Stimulated activated CD4-positive, alpha-beta T cell treated with anti-CD3 and anti-CD28 coated beads, Interleukin-4, amount 100 ng/mL, for 24 hours (primary cell): ENCODE measurements at places on chromosomes 6 and 20.

DNA sequence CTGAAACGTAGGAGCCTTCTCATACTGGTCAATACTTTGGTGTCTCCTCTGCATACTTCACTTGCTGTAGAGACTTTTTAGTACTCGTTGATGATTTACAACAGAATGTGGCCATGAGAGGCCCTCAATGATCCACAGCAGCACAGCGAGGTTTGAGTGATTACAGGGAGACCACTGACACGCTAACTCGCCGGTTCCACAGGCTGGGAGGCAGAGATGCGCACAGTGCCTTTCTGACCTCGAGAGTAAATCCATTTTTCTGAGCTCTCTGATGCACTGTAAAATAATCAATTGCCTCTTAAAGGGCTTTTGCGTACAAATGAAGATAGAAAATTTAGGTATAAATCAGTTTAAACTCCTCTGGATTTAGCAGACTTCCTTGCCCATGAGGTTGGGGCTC lies 56.2 kb upstream of the TBC1D7 start:
- no peak for DNase-seq

GRCh38 chr20:5309971-5310370 lies 6.8 kb downstream of the PROKR2 start:
- DNase-seq: no peak

DNA sequence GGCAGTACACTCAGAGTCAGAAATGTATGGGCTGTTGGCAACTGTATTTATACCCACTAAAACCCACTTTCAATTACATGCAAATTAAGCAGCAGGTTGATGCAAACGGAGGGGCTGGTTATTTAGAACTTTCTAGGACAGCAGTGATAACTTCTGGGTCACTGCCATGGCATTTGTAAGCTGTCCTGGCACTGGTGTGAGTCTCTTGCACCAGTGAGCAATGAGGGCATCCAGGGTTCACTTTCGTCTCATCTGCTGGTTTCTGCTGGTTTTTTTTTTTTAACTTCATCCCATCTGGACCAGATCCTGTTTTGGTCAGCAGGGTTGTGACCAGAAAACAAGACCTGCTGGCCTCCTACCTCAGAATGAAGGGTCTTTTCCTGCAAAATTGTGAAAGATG lies 49.2 kb downstream of the CDH26 start:
- DNase-seq: no peak

DNA sequence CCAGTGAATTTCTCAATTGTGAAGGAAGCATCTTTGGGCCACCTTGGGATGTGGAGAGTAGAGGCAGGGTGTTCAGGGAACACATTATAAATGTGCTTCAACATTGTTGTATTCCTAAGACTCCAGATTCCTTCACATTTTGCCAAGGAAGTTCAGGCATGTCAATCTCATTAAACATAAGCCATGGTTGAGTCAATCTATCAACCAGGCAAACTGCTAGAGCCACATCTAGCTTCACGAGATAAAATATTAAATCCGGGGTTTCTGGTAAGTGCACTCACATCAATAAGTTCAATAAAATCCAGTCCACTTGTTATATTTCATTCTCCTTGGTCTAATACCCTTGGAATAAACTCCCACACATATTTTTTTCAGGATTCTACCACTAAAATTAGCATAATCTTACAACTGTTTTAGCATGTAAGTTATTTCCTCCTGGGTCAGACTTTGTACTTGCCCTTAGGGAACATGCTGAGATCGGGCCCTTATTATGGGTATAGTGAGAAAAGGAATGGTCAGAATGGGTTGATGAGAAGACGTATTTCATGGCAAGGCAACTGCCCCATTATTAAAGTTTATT lies 93.6 kb downstream of the ADTRP start:
- no peak for DNase-seq

GRCh38 chr6:34317882-34318498 lies 69.2 kb upstream of the SMIM29 start:
- DNase-seq: no peak

DNA sequence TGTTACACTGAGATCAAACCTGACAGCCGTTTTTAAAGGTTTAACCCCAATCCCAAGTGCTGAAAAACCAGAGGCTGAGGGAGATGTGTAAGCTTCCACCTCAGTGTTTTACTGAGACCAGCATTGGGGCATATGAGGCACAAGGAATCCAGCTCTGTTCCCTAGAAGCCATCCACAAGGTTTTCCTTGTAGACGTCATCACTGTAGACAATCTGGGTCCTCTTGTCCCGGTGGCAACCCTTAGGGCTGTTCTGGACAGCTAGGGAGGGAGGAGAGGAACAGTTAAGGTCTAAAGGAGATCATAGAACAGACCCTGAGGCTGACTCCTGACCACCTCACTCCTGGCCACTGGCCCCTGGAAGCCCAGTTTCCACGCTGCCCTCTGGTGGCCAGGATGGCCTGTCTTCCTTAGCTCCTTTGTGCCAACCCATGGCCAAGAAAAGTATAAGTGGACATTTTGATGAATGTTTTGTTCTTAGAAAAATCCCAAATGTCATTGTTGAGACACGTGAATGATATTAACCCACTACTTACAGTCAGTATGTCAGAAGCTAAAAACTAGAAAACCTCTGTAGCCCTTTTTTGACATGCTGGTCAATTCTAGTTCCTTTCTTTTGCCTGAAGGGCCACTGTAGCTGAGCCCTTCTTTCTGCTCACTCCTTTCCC lies 6.4 kb downstream of the CFB start:
- peak; percentile 44 for DNase-seq

DNA sequence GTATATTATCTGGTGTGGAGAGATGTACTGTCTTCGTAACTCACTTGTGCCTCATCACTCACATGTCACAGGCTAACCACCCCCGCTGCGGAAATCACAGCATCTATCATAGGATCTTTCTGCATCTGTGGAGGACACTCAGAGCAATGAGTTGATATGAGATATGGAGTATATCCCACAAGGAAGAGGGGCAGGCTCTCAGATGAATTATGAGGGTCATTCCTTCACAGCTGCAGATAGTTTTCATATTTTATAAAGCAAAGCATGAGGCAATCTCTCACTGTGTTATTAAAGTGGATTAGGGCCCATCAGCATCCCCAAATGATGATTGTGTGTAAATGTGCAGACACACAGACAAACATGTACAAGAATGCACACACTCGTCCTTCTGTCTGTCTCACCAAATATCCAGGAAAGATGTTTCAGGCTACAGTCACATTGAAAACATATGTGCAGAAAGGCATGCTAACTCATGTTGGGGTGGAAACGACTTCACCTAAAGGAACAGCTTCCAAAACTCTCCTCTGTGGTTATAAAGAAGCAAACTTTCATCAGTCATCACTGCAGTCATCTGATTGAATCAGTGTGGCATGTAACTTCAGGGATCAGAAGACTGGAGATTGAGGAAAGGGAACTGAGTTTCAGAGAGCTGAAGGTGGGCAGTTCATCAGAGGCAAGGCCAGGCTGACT lies 164.7 kb downstream of the FOXC1 start:
- DNase-seq: no peak

GRCh38 chr20:51458751-51459439 lies 83.6 kb downstream of the NFATC2 start:
- no peak for DNase-seq

GRCh38 chr6:125489579-125490285 lies 188.0 kb upstream of the HDDC2 start:
- no peak for DNase-seq

GRCh38 chr6:35439308-35439707 lies 12.8 kb upstream of the FANCE start:
- DNase-seq: no peak

- DNase-seq: no peak
These were observed 470.4 kb downstream of the TFAP2B start for GRCh38 chr6:51289041-51289440.

DNA sequence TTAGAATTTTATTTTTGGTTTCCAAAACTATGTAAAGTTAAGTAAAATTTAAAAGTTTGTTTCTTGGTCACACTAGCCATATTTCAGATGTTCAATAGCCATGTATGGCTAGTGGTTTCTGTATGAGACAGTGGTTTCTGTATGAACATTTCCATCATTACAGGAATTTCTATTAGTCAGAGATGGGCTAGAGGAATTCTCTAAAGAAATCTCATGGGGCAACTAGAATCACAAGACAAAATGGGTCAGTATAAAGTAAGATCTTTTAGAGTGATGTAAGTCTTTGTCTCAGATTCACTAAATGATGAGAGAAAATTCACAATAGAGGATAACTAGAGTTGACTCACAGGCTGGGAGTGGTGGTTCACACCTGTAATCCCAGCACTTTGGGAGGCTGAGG lies 149.0 kb downstream of the FUT9 start:
- no peak for DNase-seq

DNA sequence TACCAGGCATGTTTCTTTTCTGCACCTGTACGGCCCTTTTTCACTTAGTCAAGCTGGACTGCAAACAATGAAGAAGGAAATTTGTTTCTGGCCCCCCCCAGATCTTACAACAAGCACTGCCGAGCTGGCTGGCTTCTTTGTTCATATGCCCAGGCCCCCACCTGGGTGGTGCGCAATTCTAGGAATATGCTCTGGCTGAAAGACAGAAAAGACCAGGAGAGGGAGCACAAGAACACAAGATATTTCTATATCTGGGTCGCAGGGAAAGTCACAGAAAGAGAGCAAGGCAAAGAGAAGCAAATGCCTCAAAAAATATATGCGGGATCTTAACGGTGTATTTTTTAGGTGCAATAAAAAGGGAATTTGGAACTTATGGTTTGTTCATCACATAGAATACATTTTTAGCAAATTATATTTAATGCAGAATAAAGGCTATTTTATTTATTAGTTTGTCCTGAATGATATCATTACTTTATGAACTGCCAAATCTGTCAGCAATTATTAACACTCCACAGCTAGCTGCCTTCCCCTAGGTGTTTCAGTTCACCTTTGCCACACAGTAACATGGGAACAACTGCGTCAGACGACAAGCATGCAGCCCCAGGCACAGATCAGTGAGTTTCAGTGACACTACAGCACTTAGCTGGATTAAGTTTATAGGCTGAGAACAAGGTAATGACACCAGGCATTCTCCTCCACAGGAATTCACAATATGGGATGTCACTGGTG lies 76.5 kb downstream of the GJA10 start:
- DNase-seq: no peak

DNA sequence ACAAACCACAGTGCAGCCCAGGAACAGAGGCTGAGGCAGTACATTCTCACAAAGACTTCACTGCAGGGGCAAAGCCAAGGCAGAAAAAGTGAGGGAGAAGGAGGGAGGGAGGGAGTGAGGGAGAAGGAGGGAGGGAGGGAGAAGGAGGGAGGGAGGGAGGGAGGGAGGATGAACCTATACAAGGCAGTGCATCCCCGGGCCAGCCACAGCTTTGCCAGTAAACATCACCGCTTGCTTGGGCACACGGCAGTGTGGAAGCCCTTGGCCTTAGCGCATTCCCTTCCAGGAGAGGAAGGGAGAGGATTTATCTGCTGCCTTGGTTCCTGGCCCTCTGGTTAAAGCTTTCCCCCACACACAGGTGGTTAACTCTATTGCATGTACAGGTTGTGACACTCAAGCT lies 234.0 kb downstream of the PTPRT start:
- no peak for DNase-seq

- DNase-seq: no peak
These were observed 8.1 kb downstream of the GLP1R start for GRCh38 chr6:39056681-39057080.

GRCh38 chr20:13396022-13396421 lies 174.9 kb downstream of the ISM1 start:
- no peak for DNase-seq

DNA sequence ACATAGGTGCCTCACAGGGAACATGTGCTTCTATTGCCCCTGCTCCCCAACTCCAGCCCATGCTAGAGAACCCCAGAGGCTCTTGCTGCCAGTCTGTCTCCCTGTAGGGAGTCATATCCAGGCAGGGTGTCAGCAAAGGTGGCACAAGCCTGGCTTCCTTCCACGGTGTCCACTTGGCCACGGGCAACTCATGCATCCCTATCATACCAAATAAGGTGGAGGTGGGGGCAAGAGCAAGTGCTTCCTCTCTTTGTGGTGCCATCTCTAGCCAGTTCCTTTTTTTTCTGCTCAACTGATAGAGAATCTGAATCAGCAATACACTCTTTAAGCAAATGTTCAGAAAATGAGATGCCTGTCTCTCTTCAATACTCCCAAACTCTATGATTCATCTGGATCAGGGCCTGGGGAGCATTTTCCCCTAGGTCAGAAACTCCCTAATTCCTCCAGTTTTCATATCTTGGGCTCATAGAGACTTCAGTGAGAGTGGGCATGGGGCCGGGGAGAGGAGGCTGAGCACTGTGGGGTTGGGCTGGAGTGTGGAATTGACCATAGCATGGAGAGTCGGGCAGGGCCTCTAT lies 105.1 kb upstream of the GPR6 start:
- no peak for DNase-seq

DNA sequence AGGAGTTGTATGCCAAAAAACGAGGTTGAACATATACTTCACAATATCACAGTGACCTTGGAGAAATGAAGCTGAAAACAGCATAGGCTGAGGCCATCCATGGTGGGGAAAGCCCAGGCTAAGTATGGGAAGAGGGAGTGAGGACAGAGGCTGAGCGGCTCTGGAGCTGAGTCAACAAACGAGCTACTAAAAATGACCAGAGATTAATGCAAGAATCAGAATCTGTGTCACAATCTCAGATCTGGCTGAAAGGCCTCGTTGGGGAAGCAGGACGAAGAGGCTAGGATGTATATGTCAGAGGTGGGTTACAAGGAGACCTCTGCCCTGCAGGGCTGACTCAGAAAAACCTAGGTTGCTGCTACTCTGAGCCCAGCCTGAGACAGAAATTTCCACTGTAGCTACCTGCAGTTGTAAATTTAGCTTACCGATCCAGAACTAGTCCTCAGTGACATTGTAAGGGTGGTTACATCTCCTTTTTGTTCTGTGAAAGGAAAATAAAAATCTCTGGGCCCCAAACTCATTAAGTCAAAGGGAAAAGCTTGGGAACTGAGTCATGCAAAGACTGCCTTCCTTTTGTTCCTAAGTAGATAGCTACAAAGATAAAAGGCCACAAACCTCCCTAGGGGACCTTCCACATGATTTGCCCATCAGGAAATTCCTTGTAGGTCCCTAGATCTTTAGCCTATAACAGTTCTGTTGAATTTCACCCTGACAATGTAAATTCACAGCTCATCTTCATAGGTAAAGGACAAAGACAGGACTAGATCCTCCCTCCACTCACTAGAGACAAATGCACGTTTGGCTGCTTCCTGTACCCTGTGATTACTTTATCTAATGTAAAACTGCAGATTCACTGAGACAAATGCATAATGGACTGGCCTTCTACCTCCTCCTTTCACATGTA lies 8.5 kb upstream of the TUBB2A start:
- no peak for DNase-seq

- no peak for DNase-seq
These were observed 4.0 kb upstream of the GJB7 start for GRCh38 chr6:87333033-87333432.

GRCh38 chr6:35208419-35208818 lies 5.3 kb upstream of the SCUBE3 start:
- no peak for DNase-seq
